ENCODE measurements at places on chromosomes 12 and 14. TPM values are rescaled to one million over a fixed set of nuclear protein-coding genes. Genes with fewer than 3 reads are reported as not detected.

DNA sequence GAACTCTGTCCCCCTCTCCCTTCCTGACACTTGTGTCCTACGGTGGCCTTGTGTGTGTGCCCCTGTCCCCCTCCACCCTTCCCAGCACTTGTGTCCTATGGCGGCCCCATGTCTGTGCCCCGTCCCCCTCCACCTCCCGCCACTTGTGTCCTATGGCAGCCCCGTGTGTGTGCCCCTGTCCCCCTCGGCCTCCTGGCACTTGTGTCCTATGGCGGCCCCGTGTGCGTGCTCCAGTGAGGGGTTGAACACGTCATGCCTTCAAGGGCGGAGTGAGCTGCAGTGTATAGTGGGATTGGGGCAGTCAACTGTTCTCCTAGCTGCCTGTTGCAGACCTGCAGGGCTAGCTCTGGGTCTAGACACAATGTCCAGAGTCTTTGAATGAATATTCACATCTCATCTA, 108.7 kb downstream of the GLT1D1 start:
- DNase-seq = no peak
- H3K27ac ChIP-seq = no peak overlapping the region
- no peak overlapping the region for H3K4me3 ChIP-seq
- H3K36me3 ChIP-seq = peaks cover 59% of the 10 kb centered on the region
- no peaks in the 10 kb centered on the region for H3K4me1 ChIP-seq
- H3K27me3 ChIP-seq = peaks cover 18% of the 10 kb centered on the region

- DNase-seq = no peak
- peaks cover 50% of the 10 kb centered on the region for H3K27me3 ChIP-seq
- peaks cover 8% of the 10 kb centered on the region for H3K4me1 ChIP-seq
- no peak overlapping the region for H3K27ac ChIP-seq
- H3K4me3 ChIP-seq = no peak overlapping the region
These were observed 1.7 kb upstream of the SMOC1 start for GRCh38 chr14:69877492-69877891.

FGD4 gene
- 35.7 TPM for total RNA-seq

GRCh38 chr12:106345746-106346145, 11.8 kb upstream of the POLR3B start:
- 0 out of 2 replicates have a peak, but pooled peaks cover 3% of the 10 kb centered on the region for H3K4me1 ChIP-seq
- H3K27me3 ChIP-seq = no peaks in the 10 kb centered on the region
- DNase-seq = peak; percentile 41
- H3K27ac ChIP-seq = no peak overlapping the region
- no peaks in the 10 kb centered on the region for H3K36me3 ChIP-seq

- no peak overlapping the region for H3K4me3 ChIP-seq
- DNase-seq = no peak
- no peaks in the 10 kb centered on the region for H3K27me3 ChIP-seq
These were observed 11.9 kb downstream of the ARL6IP4 start for GRCh38 chr12:122992386-122992785.
